ENCODE measurements at places on chromosomes 3 and 15.

DNA sequence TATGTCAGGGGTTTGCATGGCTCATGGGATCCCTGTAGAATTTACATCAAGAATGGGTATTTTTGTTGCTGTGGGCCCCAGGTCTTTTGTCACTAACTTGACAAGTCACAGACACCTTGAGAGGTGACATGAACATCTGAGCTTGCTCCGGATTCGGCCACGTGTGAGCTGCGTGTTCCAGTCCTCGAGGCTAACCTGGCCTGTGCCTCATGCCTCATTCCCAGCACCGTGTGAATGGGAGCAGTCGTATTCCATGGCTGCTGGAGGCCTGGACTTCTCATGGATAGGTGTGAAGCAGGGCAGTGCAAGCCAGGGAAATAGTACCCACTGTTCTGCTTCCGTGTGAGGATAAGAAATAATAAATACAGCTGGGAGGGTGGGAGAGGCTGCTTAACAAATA, 423.5 kb downstream of the OCA2 start:
- DNase-seq: no peak

GRCh38 chr3:159239059-159239458, 437.2 kb downstream of the MFSD1 start:
- DNase-seq: no peak

GRCh38 chr15:45362419-45362818, 15.9 kb downstream of the GATM start:
- no peak for DNase-seq

GRCh38 chr3:114103858-114104257, 47.3 kb downstream of the QTRT2 start:
- no peak for DNase-seq

DNA sequence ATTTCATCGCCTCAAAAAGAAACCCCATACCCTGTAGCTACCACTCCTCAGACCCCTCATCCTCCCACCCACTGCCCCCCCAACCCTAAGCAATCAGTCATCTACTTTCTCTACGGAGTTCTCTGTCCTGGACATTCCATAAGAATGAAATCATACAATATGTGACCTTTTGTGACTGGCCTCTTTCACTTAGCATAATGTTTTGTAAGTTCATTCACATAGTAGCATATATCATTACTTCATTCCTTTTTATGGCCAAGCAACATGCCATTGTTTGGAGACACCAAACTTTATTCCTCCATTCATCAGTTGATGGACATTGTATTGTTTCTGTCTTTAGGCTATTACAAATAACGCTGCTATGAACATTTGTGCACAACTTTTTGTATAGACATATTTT, 64.2 kb downstream of the TNIK start:
- DNase-seq: no peak

GRCh38 chr3:49842843-49843517, 13.4 kb downstream of the TRAIP start:
- DNase-seq: peak; percentile 36

GRCh38 chr3:14847613-14848541, 29.1 kb downstream of the FGD5 start:
- peak; percentile 47 for DNase-seq

- no peak for DNase-seq
Observed at GRCh38 chr15:37134244-37134643, 33.9 kb upstream of the MEIS2 start.

DNA sequence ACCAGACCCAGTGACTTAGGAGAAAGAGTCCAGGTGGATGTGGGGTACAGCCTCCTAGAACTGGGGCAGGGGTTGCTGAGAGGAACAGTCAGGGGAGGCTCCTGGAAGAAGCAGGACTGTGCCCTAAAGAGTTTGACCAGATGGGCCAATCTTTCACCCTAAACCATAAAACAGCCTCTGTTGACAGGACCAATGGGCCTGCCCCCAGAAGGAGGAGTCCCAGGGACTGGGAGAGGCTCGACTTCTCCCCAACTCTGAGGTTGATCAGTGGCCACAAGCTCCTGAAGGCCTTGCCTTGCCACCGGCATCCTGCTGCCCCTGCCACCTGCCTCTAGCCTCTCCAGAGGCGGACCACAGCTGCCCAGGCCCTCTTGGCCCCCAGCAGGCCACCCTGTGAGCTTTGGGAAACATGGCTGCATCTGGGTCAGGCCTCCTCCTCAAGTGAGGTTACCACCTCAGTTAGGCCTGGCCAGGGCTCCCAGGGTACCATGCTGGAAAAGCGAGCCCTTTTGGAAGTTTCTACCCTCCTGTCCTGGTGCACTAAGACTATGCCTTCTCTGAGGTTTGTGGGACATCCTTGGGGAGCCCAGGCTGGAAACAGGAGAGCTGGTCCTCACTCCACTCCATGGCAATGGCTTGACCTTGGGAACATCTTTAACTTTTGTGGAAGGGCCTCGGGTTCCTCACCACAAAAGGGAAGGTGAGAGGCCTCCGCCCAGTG, 2.8 kb downstream of the VIPR1 start:
- DNase-seq: no peak

DNA sequence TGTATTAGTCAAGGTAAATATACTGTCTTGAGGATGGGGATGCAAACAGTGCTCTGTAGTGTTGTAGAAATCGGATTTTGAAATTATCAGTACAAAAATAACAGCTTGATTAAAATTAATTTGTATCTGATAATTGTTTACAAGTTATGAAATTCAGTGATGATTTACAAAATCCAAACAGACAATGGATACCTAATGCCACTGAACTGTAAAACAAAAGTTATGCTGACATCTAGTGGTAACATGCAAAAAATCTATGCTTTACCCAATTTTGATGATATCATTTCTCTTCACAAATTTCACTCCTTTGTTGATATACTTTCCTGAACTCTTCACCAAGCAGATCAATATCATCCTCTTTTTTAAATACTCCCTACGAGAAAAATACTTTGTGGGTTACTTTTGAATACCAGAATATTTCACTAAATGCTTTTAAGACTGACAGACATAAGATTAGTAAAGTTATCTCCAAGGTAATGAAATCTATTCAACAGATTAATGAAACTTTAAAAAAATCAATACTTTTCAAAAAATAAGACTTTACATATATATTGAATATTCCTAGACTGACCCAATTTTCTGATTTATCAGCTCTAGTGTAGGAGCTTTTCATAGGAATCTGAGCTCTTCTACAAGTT, 36.0 kb downstream of the MNS1 start:
- DNase-seq: no peak

DNA sequence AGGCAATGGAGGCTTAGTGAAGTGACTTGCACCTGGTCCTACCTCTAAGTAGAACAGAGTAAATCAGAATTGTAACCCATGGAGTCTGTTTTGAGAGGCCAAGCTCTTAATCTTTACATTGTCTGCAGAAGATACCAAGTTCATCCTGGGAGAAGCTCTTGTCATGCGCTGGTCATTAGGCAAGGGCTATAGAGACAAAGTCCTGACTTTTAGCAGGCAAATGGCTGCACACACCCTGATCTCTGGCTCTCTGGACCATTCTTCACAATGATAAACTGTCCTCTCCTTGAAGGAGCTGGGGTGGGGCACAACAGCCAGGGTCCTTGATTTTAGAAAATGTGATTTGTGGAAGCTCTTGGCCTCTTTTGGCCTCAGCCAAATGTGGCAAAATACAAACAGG, 65.4 kb downstream of the MCTP2 start:
- DNase-seq: no peak

DNA sequence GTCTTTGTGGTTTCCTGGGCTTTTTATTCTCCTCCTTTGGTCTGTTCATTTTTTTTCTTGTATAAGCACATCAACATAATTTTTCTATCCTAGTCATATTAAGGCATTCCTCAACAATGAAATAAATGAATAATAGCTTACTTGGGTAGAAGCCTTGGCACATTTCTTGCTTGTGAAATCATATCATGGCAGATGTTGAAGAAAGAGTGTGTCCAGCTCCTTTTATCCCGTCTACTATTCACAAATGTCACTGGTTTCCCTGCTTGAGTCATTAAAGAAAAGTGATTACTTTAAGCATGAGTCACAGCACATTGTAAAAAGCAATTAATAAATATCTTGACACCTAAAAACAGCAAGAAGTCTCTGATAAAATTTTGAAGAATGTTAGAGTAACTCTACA, 42.1 kb downstream of the MINAR1 start:
- DNase-seq: no peak

DNA sequence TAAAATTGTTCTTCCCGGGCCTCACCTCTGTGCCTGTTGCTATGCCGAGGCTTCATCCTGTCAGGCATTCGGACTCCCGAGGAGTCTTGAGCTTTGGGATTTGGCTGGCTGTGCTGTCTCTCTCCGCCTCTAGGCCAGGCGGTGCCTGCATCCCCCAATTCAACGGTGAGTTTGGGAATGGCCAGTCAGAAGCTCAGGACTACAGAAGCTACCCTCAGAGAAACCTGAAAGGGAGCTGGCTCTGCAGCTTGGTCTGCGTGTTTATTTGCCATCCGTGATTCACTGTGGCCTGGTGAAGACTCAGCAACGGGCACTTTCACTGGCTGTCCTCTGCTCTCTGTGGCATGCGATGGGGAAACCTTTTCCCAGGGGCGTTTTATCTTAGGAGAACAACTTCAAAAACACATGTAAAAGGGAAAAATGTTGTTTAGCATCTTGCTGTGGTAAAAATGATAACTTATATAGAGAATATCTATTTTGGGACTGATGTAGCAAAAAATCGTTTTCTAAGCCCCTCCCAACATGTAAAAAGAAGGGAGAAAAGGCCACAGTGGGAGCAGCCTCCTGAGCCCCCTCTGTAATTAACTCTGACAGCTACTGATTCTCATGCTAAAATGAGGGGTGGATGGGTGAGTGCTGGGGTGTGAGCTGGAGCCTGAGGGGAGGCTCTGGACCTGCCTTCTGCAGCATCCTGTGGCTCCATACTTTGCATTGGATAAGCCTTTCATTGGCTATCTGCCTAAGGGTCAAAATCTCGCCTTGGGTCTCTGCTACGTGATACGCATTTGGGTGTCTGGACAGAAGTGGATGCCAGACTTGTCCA, 103.4 kb upstream of the KLHL25 start:
- DNase-seq: no peak

GRCh38 chr15:36029606-36030210, 483.7 kb upstream of the DPH6 start:
- DNase-seq: no peak

GRCh38 chr3:43369404-43370292, 83.3 kb downstream of the SNRK start:
- DNase-seq: no peak

DNA sequence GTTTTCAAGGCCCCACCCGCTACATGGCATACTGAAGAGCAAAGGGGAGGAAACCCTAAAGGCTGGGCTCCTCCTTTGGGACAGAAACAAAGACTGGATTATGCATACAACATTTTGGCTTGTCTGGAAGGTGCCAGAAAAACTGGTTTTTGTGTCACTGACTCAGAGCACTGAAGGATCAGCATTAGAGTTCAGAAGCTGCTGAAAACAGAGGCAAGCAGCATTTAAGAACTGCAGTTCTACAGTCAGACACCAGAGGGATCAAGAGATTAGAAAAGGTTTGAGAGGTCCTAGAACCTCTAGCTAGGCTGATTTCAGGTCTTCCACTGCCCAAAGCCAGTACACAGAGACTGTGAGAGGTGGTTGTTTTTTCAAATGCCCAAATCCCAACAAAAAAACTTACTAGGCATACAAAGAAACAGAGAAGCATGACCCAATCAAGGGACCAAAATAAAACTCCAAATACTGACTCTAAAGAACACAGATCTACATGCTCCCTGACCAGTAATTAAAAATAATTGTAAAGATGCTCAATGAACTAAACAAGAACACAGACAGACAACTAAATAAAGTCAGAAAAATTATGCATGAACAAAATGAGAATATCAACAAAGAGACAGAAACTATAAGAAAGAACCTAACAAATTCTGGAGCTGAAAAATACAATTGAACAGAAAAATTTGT, 91.2 kb downstream of the SENP2 start:
- DNase-seq: peak; percentile 28

DNA sequence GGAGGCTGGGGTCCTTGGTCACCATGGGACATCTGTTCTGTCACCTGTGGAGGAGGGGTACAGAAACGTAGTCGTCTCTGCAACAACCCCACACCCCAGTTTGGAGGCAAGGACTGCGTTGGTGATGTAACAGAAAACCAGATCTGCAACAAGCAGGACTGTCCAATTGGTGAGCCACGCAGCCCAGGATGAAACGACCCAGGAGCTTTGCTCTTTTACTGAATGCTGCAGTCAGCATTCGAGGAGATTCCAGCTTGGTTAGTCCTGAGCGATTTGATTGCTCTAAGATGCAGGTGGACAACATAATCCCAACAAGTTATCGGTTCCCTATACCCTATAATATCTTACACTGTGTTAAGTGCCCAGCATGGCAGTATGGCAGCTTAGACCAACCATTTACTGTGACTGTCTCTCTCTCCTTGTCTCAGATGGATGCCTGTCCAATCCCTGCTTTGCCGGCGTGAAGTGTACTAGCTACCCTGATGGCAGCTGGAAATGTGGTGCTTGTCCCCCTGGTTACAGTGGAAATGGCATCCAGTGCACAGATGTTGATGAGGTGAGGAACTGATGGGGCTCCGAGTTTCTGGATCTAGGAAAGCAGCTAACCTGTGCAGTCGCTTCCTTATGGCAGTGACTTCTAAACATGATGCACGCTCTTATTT, 7.8 kb downstream of the THBS1 start:
- DNase-seq: no peak

GRCh38 chr15:62798536-62798935, 244.0 kb upstream of the TPM1 start:
- DNase-seq: peak; percentile 54

DNA sequence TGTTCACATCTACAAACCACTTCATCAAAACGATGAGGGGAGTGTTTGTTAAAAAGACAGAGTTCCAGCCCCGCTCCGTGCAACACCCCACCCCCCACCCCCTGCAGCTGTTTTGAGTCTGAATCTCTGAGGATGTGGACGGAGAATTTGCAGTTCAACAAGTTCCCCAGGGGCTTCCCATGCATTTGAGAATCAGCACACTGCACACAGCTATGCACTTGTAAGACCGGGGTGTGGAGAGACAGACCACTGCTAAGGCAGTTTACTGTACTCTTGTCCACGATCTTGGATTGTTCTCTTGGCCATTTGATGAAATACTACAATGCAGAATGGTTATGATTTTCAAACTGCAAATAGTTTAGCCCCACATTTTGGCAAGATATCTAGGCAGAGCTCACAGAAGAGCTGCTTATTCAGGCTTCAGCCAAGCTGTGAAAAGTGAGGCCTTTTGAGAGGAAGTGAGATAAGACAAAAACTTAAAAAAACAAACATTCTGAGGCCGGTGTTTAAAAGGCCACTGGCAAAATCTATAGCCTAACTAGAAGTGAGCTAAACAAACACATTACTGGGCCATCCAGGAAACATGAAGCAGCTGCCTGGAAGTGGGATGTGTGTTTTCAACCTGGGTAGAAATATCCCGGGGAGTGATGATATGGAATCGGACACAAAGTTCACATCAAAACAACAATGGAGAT, 308.2 kb upstream of the ADAMTS9 start:
- no peak for DNase-seq

- no peak for DNase-seq
Observed at GRCh38 chr3:64081235-64081630, 57.9 kb upstream of the PSMD6 start.

Data from BE2C (cell line).